Brain pericyte (primary cell): ENCODE measurements at places on chromosomes 11 and 22.
A peak's percentile ranks its signal among the peaks of the same experiment; 100 is the strongest.

DNA sequence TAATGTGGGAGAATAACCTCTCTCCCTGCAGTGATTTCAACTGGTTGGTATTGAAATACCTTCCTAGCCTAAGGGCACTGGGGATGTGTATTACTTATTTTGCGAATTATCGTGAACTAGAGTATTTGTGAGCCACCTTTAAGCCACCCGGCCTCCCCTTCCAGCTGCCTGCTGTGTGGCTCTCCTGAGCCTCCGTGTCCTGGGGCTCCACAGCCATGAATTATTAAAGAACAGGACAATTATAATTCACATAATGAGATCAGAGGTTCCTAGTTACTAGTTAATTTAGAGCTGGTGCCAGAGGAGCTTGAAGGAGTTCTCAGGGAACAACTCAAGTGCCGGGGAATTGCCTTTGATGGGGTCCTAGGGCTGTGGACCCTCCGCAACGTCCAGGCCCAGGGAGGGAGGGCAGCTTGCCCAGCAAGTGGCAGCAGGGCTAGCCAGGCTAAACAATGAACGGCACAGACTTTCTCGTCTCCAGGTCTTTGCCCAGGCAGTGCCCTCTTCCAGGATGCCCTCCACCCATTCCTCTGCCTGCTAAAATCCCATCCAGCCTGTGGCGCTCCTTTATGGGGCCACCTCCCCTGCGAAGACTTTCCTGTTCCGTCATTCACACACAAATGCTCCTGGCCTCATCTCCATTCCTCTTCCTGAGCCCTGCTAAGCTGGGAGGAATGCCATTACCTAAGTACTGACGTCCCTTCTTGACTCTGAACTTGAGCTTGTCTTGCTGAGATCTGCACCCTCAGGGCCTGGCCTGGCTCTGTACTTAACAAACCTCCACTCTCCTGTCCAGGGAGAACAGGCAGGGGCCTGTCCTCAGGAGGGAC is 91.5 kb downstream of the RTL6 start:
- DNase-seq, result no peak

DNA sequence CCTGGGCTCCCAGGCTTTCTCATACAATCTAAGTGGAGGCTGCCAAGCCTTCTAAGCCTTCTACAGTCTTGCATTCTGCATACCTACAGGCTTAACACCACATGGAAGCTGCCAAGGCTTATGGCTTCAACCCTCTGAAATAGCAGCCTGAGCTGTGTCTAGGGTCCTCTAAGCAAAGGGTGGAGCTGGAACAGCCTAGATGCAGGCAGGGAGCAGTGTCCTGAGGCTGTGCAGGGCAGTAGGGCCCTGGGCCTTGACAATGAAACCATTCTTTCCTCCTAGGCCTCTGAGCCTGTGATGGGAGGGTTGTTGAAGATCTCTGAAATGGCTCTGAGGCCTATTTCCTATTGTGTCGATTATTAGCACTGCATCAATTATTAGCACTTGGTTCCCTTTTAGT is 150.9 kb upstream of the GRK3 start:
- DNase-seq, result no peak

DNA sequence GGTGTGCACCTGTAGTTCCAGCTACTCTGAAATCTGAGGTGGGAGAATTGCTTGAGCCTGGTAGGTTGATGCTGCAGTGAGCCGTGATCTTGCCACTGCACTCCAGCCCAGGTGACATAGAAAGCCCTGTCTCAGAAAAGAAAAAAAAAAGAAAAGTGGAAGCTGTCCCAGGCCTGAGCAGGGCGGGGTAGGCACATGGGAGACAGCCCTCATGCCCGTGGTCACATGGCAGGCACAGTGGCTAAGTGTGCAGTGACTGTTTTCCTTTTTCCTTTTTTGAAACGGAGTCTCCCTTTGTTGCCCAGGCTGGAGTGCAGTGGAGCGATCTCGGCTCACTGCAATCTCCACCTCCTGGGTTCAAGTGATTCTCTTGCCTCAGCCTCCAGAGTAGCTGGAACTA is 7.8 kb downstream of the OTUB1 start:
- DNase-seq, result no peak

GRCh38 chr11:65482306-65482850 is 16.5 kb upstream of the MALAT1 start:
- DNase-seq, result no peak

- DNase-seq, result no peak
These were observed 15.1 kb upstream of the CABP7 start for GRCh38 chr22:29704528-29705285.

GRCh38 chr11:2768471-2769408 is 68.9 kb upstream of the KCNQ1OT1 start:
- DNase-seq, result no peak

DNA sequence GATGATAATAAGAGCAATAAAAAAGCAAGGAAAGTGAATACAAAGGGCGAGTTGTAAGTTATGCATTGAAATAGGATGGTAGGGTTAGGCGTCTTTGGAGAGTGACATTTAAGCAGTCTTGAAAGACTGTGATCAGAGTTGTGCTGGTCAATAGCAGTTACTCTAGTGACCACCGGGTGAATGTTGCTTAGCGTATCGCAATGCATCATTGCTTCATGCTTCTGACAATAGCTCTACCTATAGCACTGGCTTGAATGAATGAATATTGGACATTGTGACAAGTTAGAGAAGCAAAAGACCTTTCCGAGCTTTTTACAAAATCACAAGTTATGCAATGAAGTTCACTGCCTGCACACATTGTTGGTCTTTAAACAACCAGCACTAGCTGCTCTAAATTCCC is 7.7 kb upstream of the OR8B12 start:
- no peak for DNase-seq

- DNase-seq, result peak; percentile 4
These were observed 3.3 kb upstream of the RAG1 start for GRCh38 chr11:36564376-36565030.

DNA sequence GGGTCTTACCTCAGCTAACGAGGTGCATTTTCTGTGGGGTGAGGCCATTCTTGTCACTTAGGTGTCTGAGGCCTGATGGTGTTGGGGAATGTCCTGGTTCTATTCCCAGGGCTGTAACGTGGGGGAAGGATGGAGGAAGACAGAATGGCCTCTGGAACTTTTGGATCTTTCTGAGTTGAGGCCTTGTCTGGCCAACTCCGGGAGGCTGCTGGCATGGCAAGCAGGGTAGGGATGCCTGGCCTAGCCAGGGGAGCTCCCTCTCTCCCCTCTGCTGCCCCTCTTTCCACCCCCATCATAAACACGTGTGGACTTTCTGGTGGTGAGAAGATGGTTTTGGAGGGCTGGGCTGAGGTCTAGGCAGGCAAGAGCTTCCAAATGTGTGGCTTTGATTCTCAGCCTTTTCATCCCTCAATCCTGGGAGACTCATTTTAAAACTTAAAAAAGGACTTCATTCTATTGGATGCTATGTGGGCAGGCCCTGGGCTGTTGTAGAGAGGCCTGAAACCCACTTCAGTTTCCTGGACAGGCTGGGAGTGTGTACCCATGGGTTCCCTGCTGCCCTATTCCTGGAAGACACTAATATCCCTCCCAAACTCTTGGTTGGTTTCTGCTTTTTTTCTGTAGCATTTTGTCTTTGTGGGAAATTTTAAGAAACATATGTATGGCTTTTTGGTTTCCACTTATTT is 30.9 kb downstream of the ZBTB16 start:
- DNase-seq, result no peak

DNA sequence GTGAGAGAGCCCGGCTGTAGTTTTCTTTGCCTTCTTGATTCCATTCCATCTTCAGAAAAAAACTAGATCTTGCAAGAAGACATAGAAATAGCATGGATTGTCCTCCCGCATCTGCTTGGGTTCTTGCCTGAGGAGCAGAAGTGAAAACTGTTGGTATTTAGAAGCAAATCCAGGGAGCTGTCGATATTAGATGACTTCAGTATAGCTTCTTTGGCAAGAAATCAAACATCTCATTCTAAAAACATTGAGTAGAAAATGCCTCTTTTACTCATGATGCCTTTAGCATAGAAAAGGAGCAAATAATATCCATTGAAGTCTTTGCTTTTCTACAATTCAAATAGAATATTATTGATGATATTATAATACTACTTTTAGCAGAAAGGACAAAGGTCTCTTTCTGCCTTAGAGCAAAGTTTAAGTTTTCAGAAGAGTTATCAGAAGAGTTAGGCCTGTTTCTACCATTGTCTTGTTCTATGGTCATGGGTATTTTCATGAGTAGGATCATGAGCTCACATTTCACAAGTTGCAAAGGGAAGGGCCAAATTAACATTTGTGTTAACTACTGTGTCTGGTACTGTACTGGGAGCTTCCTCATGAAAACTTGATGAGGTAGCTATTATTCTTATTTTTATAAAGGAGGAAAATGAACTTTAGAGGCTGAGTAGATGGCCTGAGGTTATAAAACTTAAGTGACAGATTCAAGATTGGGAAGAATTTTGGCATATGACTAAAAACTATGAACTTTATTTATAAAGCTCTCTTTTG is 49.7 kb downstream of the EXT2 start:
- no peak for DNase-seq

GRCh38 chr11:128790196-128790595 is 76.9 kb downstream of the KCNJ1 start:
- DNase-seq, result no peak

DNA sequence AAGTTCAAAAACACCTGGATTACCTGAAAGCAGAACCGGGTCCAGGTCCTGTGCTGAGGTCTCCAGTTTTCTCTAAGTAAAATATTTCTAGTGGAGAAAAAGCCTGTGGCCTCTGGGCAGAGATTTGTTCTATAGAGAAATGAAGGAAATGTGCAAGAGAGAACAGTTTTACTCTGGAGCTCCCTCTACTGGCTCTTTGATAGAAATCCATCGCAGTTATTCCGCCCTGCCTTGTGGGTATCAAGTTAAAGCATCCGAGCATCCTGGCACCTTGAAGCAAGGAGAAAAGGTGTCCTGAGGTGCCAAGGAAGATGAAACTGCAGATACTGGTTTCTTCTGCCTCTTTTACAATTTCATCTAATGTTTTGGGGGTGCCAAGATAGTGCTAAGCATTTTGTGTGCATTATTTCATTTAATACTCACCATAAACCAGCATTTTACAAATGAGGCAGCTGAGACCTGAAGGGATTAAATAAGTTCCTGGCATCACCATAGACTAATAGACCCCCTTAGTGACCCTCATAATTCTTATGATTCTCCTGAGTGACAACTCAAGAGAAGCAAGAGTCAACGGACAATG is 113.1 kb upstream of the HSD17B12 start:
- no peak for DNase-seq

DNA sequence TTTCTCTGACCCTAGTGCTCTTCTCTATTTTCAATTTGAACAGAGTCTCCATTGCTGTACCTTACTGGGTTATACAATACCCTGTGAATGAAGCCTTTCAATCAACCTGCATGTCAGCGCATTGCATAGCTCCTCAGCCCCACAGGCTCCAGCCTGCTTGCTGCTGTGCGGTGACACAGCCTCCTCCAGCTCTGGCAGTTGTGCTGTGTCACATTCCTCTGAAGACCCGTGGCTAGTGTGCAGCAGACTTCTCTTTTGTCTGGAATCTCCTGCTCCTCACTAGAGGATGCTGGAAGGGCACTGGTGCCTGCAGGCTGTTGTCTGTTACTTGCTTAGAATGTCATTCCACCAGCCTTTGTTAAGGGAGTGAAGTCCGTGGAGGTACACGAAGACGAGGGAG is 390.1 kb upstream of the B3GAT1 start:
- DNase-seq, result no peak

DNA sequence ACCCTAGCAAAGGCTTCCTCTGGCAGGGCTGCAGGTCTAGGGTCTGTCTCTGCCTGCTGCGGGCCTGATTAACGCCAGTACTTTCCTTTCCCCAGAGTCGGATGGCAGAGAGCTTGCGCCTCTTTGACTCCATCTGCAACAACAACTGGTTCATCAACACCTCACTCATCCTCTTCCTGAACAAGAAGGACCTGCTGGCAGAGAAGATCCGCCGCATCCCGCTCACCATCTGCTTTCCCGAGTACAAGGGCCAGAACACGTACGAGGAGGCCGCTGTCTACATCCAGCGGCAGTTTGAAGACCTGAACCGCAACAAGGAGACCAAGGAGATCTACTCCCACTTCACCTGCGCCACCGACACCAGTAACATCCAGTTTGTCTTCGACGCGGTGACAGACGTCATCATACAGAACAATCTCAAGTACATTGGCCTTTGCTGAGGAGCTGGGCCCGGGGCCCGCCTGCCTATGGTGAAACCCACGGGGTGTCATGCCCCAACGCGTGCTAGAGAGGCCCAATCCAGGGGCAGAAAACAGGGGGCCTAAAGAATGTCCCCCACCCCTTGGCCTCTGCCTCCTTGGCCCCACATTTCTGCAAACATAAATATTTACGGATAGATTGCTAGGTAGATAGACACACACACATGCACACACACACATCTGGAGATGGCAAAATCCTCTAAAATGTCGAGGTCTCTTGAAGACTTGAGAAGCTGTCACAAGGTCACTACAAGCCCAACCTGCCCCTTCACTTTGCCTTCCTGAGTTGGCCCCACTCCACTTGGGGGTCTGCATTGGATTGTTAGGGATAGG is 18.6 kb downstream of the RSPH14 start:
- no peak for DNase-seq

- DNase-seq, result no peak
These were observed 83.4 kb upstream of the MYO18B start for GRCh38 chr22:25658633-25659032.

DNA sequence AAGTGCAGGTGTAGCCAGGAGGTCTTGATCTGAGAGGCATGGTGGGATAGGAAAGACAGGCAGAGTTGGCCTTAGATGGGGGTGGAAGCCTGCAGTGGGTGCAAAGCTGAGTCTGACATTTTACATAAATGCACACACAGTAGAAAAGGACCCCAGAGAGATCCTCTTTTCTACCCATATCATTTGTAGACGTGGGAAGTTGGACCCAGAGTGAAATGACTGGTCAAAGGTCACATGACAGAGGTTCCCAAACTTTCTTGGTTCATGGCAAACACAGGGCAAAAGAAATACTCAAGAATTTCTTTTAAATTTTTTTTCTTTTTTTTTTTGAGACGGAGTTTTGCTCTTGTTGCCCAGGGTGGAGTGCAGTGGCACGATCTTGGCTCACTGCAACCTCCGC is 6.2 kb upstream of the FOXRED2 start:
- no peak for DNase-seq

DNA sequence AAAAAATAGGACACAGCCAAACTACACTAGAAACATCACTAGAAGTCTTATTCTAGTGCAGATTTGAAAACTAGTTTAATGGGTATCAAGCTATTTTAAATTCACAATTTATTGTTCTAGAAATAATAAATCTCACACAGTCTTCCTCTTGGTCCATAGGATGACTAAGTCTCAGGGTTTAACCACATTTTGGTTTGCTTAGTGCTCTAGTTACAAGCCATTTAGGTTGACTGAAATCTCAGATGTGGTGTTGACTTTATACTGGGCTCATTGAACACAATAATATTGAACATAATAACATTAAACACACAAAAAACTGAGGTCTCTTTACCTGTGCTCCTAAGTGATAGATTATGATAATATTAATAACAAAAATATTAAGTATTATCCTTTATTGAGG is 760.3 kb upstream of the CCDC179 start:
- DNase-seq, result no peak
